AG10803 (cell line): ENCODE measurements at places on chromosomes 1 and 21.

DNA sequence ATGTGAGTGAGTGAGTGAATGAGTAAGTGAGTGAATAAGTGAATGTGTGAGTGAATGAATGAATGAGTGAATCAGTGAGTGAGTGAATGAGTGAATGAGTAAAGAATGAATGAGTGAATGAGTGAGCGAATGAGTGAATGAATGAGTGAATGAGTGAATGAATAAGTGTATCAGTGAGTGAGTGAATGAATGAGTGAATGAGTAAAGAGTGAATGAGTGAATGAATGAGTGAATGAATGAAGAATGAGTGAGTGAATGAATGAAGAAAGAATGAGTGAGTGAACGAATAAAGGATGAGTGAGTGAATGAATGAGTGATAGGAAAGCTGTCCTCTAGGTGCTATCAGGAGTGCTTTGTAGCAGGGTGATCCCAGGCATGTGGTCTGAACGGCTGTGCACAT, 35.7 kb downstream of the CFAP74 start:
- DNase-seq = no peak

DNA sequence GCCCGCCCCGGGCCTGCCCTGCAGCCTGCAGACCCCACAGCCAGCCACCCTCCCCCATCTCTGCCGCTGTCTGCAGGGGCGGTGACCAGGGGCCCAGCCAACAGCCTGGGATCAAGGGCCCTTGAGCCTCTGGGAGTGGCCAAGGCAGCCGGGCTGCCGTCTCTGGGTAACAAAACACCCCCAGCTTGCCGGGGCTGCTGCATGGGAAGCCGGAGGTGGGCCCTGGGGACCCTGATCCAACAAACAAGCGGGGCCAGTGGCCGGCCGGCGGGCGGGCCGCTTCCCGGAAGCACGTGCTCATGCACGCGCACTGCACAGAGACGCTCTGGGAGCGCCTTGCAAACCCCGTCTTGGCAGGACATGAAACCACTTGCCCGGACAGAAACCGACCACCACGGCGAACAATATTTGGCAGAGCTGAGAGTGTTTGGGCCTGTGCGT, 13.2 kb downstream of the MEGF6 start:
- no peak for DNase-seq

GRCh38 chr1:64579767-64580166, 109.8 kb downstream of the CACHD1 start:
- no peak for DNase-seq

GRCh38 chr1:115809076-115809475, 31.9 kb downstream of the NHLH2 start:
- DNase-seq = no peak

DNA sequence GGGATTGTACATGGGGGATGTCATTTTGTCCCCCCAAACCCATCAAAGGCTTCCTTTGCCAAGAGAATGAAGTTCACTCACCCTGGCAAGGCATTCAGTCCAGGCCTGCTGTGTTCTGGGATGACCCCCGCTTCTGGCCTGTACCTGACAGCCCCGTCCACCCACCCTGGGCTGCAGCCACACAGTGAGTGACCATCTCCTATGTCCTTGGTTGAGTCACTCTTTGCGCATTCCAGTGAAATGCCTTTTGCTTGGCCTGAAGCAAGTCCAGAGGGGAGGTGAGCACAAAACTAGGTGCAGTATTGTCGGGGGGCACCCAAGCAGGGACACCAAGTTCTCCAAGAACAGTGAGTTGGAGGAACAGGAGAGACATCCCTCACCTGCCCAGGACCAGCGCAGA, 10.2 kb downstream of the TMPRSS3 start:
- no peak for DNase-seq

- no peak for DNase-seq
Observed at GRCh38 chr1:161235957-161236775, 1.8 kb downstream of the NR1I3 start.
